Progenitor cell of endocrine pancreas (in vitro differentiated cells): ENCODE measurements at places on chromosomes 3 and 15.
A peak's percentile ranks its signal among the peaks of the same experiment; 100 is the strongest.

GRCh38 chr15:70308735-70309434, 211.2 kb upstream of the TLE3 start:
- DNase-seq, result no peak

DNA sequence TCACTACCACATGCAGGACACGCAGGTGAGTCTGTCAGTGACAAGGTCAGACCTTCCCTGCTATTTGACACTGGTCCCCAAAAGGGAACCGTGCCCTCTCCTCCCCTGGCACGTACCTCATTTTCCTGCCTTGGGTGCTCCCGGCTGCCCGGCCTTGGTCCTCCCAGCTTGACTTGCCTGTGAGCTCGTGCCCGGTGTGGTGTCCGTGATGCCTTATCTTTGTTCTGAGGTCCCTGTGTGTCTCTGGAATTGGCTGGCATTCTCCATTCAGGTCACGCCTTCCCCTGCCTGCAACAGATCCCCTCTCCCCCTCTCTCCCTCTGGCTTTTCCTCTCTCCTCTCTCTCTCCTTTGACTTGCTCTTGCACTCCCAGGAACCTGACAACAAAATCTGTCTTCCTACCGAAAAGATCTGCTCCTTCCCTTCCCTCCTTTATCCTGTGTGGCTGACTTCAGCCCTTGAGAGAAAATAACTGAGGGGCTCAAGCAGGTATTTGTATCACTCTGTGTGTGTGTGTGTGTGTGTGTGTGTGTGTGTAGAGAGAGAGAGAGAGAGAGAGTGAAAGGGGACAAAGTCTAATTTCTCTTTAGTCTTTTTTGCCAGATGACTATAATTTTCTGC, at the start of gene MASP1:
Gene MASP1 (minus strand): TSS at position 226 of the 621 bp plus-strand sequence. CDS start 105 bp downstream, at position 121.
- DNase-seq, result no peak

DNA sequence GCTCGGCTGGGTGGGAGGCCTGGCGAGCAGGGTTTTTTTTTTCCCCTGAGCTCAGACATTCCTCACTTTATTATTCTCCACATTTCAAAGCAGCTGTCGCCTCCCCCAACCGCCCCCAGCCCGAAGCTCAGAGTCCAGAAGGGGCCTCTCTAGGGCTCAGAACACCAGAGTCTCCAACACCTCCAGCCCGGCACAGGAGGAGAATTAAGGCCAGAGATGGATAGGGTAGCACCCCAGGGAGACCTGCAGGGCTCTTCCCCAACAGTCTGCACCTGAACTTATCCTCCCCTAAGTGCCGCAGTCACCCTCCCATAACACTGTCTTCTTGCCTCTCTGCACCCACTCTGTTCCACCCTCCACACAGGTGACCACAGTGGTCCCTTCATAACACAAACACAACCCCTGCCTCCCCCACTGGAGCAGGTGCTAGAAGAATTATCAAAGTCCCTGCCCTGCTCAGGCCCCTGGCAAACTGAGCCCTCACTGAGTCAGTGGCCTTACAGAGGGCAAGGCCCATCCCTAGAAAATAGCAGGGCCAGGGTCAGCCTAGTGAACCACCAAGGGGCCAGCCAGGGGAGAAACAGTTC, 14.1 kb downstream of the MYL3 start:
- DNase-seq, result peak; percentile 6

GRCh38 chr3:53215816-53216215, 40.0 kb downstream of the TKT start:
- DNase-seq, result no peak

DNA sequence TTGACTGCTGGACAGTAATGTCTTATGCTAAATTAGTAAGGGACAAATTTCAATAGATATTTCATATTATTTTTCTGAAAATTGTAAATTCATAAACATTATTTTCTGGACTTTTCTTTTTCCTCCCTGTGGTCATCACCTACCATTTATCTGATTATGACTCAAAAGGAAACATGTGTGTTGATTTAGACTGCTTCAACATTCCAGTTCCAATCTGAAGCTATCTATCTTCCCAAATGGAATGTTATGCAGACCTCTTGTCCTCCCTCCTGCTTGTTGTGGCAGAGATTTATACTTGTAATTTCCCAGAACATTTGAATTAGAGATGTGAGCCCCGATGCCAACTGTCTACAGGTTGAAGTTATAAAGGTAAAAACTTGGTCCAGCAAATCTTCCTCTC, 803.4 kb downstream of the TUSC7 start:
- no peak for DNase-seq

DNA sequence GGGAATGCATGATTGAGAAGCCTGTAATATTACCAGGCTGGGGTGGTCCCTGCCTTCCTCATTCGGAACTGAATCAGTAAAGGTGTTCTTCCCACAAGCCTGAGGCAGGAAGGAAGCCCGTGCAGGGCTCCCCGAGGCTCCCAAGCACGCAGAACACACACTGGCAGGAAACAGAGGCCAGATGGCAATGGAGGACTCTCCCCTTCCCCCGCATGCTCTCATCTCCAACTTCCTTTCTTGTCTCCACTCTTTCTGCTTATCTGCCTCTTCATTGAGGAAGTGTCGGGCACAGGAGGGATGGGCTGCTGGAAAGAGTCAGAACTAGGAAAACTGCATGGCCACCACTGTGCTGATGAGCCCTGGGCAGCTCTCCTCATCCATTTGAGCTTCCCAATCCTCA, 123.5 kb downstream of the NUP210 start:
- DNase-seq, result no peak

DNA sequence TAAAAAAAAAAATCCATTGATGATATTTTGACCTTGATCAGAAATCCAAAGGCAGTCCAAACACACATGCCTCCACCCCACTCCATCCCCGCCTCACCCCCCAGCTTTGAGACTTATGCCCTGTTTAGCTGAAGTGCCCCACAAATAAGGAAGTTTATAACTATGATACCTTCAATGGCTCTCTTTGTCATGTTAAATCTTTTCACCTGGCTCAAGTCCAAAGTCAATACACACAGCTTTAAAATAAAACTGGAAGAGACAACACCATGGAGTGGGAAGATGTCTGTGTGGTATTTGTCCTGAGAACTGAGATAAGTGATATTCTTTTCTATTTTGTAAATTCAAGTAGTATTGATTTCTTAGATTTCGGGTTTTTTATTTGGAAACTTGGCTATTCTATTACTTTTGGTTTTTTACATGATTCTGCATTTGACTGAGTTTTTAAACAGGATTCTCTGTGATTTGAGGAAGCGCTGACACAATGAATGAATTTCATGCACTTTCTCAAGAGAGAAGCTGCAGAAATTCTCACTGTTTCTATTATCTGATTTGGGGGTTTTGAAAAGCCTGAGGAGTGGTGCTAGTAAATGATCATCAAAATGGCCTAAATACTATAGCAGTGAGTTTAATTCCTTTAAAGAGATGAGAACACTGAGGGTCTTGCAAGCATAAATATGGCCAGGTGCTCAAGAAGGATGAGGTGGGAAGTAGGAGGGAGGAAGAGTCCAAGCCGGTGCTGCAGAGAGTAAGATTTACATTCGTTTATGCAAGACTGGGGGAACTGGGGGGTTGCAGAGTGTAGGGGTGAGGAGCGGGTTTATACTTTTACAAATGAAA, 5.2 kb downstream of the FOXB1 start:
- DNase-seq, result no peak

GRCh38 chr15:89556413-89557262, 18.6 kb upstream of the TICRR start:
- peak; percentile 44 for DNase-seq

DNA sequence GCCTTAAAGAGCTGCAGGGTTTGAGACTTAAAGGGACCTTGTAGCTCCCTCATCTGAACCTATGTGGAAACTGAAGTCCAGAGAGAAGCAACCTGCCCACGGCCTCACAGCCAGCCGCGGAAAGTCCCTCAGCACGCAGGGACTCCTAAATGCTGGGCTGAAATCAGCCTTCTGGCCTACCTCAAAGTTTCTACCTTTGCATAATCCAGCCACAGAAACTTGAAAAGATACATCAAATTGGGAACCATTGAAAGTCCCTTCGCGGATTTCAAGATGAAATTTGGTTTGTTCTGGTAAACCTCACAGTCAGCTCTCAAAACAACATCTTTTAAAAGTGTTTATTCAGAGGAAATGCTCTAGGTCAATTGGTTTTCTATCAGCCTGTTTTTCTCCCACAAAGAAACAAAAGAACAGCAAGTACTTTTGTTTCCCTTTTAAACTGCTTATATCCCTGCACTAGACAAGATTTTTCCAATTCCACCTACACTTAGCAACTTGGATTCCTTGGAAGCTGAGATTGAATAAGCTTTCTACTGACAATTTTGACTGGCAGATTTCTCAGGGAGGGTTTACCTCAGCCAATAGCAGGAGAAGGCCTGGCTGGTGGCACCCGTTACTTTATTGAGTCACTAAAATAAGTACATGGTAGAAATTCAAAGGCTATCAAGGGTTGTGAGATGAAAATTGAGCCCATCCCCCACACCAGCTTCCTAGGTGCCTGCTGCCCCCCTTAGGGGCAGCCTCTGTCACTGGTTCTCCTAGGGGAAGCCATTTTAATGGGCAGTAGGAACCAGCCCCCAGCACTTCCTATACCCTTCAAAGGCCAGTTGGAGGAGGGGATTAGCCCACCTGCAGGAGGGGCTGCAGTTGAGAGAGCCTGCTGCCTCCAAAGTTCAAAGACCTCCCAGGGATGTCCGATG, 171.2 kb downstream of the ADAMTS17 start:
- DNase-seq, result no peak

DNA sequence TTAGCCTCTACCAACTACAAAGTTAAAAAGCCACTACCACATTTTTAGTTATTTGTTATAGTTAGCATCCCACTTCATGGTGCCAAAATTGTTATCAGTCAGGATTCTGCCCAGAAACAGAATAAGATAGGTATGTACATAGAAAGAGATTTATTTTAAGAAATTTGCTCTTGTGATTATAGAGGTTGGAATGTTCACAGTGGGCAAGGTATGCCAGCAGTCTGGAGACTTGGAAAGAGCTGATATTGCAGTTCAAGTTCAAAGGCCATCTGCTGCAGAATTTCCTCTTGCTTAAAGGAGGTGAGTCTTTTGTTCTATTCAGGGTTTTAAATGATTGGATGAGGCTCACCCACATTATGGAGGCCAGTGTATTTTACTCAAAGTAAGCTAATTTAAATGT, 143.8 kb upstream of the POU1F1 start:
- DNase-seq, result no peak

DNA sequence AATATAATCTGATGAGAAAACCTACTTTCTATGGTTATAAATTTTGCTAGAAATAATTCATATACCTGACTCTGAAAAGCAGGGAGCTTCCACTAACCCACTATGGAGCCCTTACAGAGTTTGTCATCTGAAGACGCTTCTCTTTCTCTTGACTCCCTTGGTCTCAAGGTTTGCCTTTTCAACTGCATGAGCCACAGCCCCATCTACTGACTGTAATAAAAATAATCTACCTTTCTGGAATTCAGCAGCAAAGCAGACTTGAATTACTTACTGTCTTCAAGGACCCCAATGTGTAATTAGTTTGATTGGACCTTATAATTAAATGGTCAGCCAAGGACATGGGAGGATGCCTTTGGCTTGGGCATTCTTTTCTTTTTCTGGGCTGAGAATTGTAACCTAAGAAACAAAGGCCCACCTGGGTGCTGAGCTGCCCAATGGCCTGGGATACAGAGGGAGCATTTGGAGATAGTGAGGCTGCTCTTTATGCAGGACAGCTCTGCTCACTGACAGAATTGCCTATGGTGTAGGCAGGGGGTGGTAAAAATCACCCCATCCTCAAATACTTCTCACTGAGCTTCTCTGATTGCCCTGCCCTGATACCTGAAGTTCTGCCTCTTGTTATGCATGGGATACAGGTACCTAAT, 178.6 kb upstream of the TRIM42 start:
- no peak for DNase-seq

GRCh38 chr3:139988472-139989156, 53.6 kb downstream of the CLSTN2 start:
- no peak for DNase-seq

GRCh38 chr3:87197531-87197930, 29.6 kb upstream of the CHMP2B start:
- no peak for DNase-seq

GRCh38 chr3:23711916-23712494, 93.8 kb upstream of the UBE2E1 start:
- DNase-seq, result no peak

GRCh38 chr15:66760968-66761725, 59.1 kb downstream of the SMAD6 start:
- no peak for DNase-seq

- DNase-seq, result no peak
Observed at GRCh38 chr15:95302206-95302605, 1028.3 kb upstream of the NR2F2 start.

GRCh38 chr3:71585131-71585530, 1.6 kb upstream of the FOXP1 start:
- no peak for DNase-seq

DNA sequence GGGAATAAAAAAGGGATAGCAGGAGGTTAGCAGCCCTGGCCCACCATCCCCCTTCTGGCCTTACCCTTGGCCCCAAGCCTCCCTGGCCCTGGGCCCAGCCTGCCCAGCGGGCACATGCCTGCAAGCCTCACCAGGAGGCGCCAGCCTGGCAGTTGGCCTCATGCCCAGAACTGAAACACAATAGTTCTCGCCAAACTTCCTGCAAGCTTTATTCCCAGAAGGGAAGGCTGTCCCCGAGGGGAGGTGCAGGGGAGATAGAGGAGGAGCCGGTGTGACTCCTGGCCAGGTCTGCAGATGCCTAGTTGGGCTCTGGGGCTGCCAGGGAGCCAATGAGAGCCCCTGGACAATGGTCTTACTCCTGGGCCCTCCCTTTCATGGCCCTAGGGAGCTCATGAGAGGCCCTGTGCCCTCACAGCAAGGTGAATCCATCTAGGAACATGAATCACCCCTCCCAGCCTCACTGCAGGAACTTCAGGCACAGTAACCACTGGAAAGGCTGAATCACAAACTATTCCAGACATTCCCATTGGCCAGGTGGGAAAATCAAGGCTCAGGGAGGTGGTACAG, 4.0 kb downstream of the CCDC33 start:
- no peak for DNase-seq

DNA sequence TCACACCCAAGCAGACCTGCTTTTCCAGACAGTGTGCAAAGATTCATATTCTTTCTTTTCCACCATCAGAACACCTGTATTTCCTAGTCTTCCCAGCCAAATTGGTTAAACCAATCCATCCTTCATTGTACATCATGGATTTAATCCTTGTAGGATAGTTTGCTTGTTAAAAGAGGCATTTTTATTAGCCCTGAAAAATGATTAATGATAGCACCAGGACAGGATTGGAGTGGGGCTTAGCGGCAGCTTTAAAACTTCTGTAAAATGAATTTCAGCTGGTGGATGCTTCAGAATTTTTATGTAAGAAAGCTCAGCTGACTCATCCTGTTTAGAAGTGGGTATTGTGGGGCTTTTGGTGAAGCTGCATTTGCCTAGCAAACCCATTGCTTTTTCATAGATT, 36.1 kb upstream of the ARHGEF26 start:
- no peak for DNase-seq

- no peak for DNase-seq
Observed at GRCh38 chr3:37219266-37219665, 44.9 kb upstream of the LRRFIP2 start.

GRCh38 chr3:194220901-194221326, 85.0 kb downstream of the HES1 start:
- no peak for DNase-seq

GRCh38 chr15:62517541-62517940, 352.5 kb upstream of the C2CD4B start:
- no peak for DNase-seq
